ENCODE measurements at places on chromosomes 6 and 20. TPM values are rescaled to one million over a fixed set of nuclear protein-coding genes. Genes with fewer than 3 reads are reported as not detected.

Gene C20orf204
- total RNA-seq, result 1.7 TPM

GRCh38 chr6:38974389-38975151, 74.0 kb upstream of the GLP1R start:
- DNase-seq, result no peak

- peak; percentile 87 for DNase-seq
Measured at GRCh38 chr20:23629017-23629541, 8.7 kb downstream of the CST3 start.

DNA sequence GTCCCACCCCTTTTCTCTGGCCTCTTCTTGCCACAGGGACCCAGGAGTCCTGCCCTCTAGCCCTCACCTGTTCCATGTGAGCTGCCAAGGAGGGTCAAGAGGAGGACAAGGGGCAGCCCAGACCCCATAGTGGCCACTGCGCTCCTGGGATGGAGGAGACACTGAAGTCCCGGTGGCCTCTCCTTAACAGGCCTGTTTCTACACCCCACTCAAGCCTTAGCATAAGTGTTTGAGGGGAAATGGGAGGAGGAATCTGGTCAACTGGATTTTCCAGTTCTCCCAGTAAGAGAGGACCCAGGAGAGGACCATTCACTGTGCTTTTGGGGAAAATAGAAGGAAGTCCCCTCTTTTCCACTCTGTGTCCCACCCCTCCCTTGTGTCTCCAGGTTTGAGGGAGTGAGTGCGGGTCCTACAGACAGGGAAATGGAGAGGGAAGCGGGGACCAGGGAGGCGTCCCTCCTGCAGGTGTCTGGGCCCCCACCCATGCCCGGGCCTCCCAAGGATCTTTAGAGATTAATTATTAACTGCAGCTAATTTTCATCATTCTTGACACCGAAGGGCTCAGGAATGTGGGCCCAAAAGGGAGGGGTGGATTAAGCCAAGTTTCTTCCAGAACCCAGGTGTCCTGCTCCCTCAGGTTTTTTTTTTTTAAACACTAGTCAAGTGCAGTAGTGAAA, at the start of gene SFTA2:
TSS of gene SFTA2 (minus strand) at position 202 of the 677 bp plus-strand sequence. CDS start at position 128, 74 bp downstream.
- peak; percentile 69 for DNase-seq

Gene RIPOR3
- 6.4 TPM for total RNA-seq

DNA sequence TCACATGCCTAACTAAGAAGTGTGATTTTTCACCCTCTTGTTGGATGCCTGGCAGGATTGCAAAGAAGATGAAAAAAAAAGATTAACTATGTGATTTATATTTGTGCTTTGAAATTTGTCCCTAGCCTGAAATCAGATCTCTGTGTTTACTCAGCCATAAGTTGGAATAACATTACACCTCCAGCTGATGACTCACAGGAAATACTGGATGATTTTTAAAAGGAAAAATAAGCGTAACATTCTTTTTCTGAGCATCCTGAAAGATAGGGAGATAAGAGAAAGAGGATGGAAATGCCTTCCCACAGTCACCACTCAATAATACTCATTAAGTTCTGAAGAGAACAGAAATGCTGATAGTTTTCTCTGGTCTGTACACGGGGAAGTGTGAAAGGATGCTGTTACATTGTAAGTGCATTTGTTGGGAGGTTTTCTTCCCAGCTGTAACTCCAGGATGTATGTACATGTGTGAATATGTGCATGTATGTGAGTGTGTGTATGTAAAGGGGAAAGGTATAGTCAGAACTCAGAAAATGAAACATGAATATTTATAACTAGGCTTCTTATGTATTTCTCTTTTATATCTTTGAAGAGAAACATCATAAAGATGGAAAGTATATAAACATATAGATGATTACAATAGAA, 37.4 kb upstream of the RIPPLY2 start:
- DNase-seq, result no peak

GRCh38 chr20:36854348-36855240, 21.3 kb upstream of the TLDC2 start:
- no peak for DNase-seq

GRCh38 chr20:31835977-31836852, 9.2 kb downstream of the FOXS1 start:
- peak; percentile 78 for DNase-seq

DNA sequence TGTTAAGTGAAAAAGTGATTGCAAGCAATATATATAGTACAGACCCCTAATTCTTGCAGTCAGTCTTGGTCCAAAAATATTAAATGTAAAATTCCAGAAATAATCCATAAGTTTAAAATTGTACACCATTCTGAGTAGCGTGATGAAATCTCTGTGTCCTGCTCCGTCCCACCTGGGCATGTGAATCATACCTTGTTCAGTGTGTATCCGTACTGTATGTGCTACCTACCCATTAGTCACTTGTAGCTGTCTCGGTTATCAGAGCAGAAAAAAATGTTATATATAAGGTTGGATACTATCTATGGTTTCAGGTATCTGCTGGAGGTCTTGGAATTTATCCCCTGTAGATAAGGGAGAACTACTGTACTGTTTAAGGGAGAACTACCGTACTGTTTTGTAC, 16.3 kb downstream of the IRAK1BP1 start:
- no peak for DNase-seq

GRCh38 chr6:166533205-166533824, 53.2 kb downstream of the RAMACL start:
- no peak for DNase-seq

DNA sequence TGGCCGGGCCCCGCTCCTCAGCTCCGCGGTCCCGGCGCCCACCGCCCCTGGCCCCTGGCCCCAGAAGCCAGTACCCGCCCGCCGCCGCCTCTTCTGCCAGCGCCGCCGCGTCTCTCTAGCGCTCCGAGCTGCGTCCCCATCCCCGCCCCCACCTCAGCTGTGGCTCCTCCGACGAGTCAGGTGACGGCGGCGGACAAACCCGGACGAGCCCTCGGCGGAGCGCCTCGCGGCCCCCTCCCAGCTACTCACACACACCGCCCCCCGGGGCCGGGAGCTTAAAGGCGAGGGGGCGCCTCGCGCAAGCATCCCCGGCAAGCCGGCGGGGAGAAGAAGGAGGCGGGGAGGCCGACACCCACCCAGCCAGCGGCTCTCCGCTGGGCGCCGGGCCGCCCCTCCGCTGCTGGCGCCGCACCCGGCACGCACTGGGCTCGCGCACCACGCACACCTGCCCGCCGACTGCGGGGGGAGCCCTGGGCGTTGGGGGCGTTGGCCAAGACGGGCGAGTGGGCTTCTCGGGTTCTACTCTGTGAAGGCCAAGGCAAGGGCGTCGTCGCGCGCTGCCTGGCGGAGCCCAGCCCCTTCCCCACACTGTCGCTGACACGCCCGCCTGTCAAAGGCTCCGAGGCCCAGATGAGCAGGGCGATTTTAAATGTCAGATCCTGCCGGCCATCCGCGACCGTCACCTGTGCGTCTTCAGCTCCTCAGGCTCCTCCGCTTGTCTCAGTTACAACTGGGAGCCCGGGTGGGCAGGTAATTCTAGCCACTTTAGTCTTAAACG, at the start of gene SNAP91:
TSS of gene SNAP91 (minus strand) at position 132 of the 778 bp plus-strand sequence. CDS start 1,174 bp downstream, outside the sequence.
- DNase-seq, result no peak
